ENCODE measurements at places on chromosomes 5 and 9.

DNA sequence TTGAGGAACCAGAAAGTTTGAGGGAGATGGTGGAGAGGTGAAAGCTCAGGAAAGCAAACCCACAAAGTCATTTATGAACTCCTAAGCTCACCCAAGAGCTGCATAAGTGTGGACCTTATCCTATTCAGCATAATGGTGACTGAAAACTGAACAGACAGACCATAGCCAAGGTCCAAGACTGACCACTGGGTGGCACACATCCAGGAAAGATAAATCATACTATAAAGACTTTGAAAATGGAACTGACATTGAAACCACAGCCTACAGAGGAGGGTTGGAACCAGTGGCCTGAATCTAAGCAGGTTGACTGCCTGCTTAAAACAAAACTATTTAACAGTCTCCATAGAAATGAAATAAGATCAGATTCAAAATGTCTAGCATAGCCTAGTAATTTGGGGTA lies 121.0 kb upstream of the RGS7BP start:
- DNase-seq, result peak; percentile 3

GRCh38 chr9:93205045-93205768 lies 21.3 kb downstream of the WNK2 start:
- DNase-seq, result no peak

- no peak for DNase-seq
Observed at GRCh38 chr5:136269973-136270372, 77.0 kb upstream of the SMIM32 start.

DNA sequence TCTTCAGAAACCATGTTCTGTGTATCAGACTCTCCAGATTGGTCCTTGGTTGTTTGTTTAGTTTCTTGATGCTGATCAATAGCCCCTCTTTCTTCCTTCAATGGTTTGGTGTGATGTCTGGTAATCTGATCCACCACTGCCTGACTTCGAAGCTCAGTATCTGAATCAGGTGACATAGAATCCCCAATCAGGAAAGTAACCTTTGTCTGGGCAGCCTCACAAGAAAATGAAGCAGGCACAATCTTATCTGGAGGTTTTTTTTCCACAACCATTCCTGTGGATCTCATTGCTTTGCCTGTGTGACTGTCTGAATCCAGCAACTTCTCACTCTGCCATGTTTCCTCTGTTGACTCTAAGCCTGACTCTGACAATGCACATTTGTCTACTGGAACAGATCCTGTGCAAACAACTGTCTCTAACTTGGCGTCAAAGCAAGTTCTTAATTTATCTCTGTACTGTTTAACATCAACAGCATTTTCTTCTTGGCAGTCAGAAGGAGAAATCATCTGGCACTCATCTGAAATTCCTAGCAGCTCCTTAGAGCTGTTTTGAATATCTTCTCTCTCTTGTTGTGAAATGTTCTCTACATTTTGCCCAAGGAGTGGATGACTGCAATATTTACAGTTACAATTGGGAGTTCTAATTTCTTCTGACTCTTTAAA lies 37.1 kb upstream of the RAPGEF6 start:
- peak; percentile 97 for DNase-seq

- peak; percentile 28 for DNase-seq
Observed at GRCh38 chr9:76725885-76726284, 38.4 kb upstream of the PCA3 start.

DNA sequence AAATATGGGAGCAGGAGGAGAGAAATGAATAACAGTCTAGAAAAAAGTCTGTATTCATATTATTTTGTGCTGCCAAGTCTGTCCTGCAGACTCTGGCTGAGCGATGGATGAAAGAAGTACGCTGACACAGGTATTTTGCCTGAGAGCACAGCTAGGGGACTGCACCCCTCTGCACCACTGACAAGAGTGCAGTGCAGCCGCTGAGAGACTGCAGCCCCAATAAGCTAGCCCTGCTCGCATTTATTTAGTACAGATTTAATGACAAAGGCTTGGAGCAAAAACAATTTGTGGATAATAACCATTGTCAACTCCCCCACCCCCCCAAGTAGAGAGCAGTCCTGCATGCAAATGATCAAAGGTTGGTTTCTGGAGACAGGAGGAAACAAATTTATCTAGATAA lies 13.3 kb upstream of the MRPS30 start:
- no peak for DNase-seq

DNA sequence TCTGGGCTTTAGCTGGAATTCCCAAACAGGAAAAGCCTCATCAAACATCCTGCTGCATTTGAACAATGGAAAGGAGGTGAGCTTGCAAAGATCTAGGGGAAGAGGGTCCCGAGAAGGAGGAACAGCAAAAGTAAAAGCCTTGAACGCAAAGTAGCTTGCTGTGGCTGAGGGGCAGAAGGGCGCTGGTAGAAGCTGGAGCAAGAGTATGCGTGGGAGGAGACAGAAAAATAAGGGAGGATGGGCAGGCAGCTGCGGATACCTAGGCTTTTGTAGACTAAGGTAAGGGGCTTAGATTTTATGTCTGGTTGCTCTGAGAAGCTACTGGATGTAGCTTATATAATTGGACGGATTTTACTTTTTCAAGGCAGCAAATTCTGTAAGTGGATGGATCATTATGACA lies 21.9 kb upstream of the TGFBR1 start:
- DNase-seq, result no peak

- DNase-seq, result peak; percentile 45
Observed at GRCh38 chr9:119283078-119283794, 86.0 kb downstream of the BRINP1 start.

GRCh38 chr5:133400831-133401351 lies 211.4 kb downstream of the FSTL4 start:
- DNase-seq, result no peak

- DNase-seq, result peak; percentile 90
Observed at GRCh38 chr9:114364134-114365041, 23.4 kb downstream of the AKNA start.

GRCh38 chr5:28542987-28543386 lies 1504.6 kb upstream of the CDH9 start:
- DNase-seq, result peak; percentile 71

DNA sequence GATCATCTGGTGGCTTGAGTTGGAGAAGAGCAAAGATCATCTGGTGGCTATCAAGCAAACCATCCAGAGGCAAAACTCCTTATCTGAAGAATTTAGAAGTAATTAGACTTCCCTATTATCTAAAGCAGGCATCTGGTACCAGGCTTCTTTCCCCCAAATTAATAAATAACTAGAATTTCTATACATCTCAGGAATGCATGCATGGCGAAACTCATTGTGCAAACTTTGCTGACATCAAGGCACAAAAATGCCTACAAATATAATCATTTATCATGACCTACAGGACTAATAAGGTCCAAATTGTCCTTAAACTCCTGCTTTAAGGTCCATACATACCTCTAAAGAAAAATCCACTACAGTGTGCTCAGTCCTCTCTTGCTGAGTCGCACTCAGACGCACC lies 6.0 kb downstream of the OR13D1 start:
- DNase-seq, result no peak

DNA sequence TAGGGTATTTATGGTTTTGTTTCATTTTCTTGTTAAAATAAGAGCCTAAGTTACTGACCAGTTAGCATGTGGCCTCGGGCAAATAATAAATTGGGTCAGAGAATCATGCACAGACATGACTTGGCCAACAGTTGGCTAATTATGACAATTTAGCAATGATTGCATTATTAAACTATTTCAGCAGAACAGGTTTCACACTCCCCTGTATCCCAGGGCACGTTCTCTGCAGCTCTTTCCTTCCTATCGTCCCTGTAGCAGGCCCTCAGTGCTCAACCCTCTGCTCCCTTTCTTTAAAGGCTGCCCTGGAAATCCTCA lies 167.9 kb downstream of the TSSK1B start:
- DNase-seq, result no peak

GRCh38 chr5:131974956-131975726 lies 29.7 kb upstream of the MEIKIN start:
- no peak for DNase-seq

- peak; percentile 15 for DNase-seq
Observed at GRCh38 chr5:23352446-23352845, 155.0 kb upstream of the PRDM9 start.

GRCh38 chr5:26791021-26791420 lies 247.4 kb downstream of the CDH9 start:
- no peak for DNase-seq

DNA sequence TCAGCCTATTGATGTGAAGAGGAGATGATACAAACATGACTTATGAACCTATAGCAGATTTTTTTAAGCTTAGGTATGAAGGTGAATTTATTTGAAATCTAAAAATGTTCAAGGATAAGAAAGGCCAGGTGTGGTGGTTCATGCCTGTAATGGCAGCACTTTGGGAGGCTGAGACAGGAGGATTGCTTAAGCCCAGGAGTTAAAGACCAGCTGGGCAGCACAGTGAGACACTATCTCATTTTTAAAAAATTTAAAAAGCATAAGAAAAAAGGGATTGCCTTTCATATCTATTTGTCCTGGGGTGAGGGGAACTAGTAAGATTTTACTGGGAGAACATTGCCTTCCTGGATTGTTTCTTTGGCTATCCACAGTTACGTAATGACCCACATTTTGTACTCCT lies 40.8 kb upstream of the SRP19 start:
- DNase-seq, result no peak

DNA sequence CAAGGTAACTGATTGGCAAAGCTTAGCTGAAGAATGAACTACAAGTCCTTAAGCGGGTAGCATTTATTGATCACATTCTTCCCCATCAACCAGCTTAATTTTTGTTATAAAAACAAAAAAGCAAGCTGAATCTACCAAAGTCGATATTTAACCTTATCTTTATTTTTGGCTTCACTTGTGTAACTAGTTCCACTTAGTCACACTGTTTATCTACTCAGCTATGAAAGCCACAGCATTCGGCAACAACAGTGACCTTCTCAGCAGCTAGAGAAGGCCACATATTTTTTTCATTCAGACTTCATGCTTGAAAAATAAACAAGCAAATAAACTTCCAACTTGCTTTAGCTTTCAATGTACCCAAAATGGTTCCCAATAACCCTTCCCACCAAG lies 69.4 kb downstream of the KLHL3 start:
- DNase-seq, result peak; percentile 21

DNA sequence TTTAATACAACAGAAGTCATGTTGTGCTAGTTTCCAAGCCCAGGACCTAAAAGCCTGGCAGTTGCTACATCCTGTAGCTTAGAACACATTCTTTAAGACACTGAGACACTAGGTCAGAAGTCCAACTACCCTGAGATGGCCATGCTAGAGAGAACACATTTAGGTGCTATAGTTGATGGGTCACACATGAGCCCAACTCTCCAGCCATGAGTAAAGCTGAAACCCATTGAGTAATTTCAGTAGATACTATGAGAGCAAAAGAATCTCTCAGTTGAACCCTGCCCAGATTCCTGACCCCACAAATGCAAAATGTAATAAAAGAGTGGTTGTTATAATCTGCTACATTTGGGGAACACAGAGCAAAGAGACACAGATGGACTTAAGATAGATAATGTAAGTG lies 164.4 kb downstream of the SEMA5A start:
- DNase-seq, result no peak

GRCh38 chr9:119368681-119369581 lies at the start of gene BRINP1:
TSS of gene BRINP1 (minus strand) at chr9:119369435. CDS start at chr9:119313355, 56,080 bp downstream.
- DNase-seq, result peak; percentile 24

DNA sequence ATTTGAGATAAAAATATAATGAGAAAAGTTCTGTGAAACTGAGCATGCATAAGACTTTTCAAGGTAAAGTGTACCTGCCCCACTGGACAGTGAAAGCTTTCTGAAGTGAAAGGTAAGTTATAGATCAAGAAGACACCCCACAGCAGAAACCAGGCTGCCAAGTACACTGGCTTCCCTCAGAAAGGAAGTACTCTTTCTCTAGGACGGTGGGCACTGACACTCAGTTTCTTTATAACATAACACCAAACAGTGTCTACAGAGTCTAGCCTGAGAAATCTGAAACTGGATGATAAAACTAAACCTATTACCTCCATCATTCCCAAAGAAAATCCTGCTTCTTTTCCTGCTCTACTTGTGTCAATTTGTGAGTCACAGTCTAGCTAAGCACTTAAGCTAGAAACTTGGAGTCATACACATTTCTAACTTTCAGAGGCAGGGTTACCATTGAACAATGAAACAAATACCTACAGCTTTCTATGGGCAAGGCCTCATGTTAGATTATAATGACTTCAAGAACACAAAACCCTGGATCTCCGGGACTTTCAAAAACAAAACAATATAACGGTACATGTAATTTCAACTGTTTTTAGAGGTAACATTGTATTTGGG lies 136.7 kb downstream of the CPLANE1 start:
- DNase-seq, result no peak

GRCh38 chr5:35924122-35924949 lies 14.1 kb downstream of the CAPSL start:
- peak; percentile 87 for DNase-seq

DNA sequence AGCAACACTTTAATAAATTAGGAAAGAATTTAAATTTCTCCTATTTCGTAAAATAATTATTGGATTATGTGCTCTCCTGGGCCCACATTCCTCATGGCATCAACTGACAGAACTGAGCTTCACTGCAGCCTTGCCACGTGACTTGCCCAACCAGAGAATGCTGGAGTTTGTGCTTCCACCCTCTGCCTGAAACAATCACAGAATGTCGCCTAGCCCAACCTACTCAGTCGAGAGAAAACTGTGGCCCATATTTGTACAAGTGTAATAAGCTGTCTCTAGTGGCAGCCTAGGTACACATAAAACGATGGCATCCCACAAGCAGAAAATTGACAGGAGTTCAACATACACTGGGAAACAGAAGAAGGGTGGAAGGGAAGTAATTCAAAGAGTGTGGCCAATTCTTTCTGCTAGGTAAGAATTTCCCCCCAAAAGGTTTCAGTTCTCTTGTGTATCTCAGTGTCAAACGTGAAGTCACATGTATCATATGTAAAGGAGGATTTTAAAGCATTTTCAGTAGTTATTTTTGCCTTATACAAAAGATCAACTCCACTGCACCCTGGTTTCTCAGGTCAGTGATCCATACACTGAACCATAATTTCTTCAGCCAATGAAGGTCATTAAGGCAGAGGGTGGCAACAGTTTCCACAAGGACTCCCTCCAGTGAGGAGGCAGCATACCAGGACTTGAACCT lies 41.7 kb downstream of the ZNF608 start:
- no peak for DNase-seq

GRCh38 chr5:132013711-132014110 lies 2.3 kb upstream of the ACSL6 start:
- DNase-seq, result no peak

- peak; percentile 18 for DNase-seq
Observed at GRCh38 chr5:16776611-16777251, 159.4 kb downstream of the MYO10 start.

GRCh38 chr5:128257076-128257475 lies 173.5 kb downstream of the SLC12A2 start:
- DNase-seq, result no peak

GRCh38 chr5:143694357-143694756 lies 117.6 kb upstream of the HMHB1 start:
- DNase-seq, result no peak

Measured in fibroblast of mammary gland (primary cell).